Mammary microvascular endothelial cell (primary cell): ENCODE measurements at places on chromosomes 3 and 15. TPM values are rescaled to one million over a fixed set of nuclear protein-coding genes. Genes with fewer than 3 reads are reported as not detected.

The ATP1B3 gene
- total RNA-seq, result 184 and 190 TPM in 2 replicates

The SCG3 gene
- not detected in 2 replicates for total RNA-seq

The LTK gene
- total RNA-seq, result 0.10 and 0.73 TPM in 2 replicates

The RBP2 gene
- total RNA-seq, result not detected in 2 replicates

The GOLGA8M gene
- 0.20 and 0.73 TPM in 2 replicates for total RNA-seq

The GOLGA6B gene
- total RNA-seq, result not detected in 2 replicates
